Activated CD4-positive, alpha-beta T cell treated with anti-CD3 and anti-CD28 coated beads, Interleukin-2, amount 10 ng/mL, durations not matched to agents 7 days and 5 days (primary cell): ENCODE measurements at places on chromosomes 6 and 20. TPM values are rescaled to one million over a fixed set of nuclear protein-coding genes. Genes with fewer than 3 reads are reported as not detected.

RHAG gene
- total RNA-seq: not detected

PMEPA1 gene
- total RNA-seq: 0.72 TPM

TFAP2D gene
- not detected for total RNA-seq

DNA sequence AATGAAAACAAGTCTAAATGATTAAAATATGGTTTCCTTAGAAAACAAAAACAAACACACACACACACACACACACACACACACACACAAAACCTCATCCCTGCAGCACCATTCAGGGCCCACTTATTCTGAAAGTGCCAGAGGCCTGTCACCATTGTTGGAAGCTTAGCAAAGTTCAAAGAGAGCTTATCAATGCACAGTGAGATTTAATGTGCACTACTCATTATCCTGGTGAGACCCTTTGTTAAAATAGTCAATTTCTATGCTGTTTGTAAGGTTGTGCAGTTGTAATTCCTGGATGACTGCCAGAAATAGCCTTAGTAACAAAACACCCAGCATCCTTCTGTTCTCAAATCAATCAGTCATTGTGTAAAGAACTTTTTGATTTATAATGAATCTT, 482.9 kb downstream of the GRIK2 start:
- H3K27ac ChIP-seq: no peak overlapping the region
- no peak overlapping the region for H3K4me3 ChIP-seq
- no peaks in the 10 kb centered on the region for H3K36me3 ChIP-seq
- no peak for DNase-seq
- H3K27me3 ChIP-seq: no peaks in the 10 kb centered on the region

GRCh38 chr20:43938932-43939761, 24.5 kb downstream of the TOX2 start:
- peaks cover 38% of the 10 kb centered on the region for H3K27me3 ChIP-seq
- no peak overlapping the region for H3K27ac ChIP-seq
- no peak for DNase-seq
- H3K4me1 ChIP-seq: peaks cover 48% of the 10 kb centered on the region

DNA sequence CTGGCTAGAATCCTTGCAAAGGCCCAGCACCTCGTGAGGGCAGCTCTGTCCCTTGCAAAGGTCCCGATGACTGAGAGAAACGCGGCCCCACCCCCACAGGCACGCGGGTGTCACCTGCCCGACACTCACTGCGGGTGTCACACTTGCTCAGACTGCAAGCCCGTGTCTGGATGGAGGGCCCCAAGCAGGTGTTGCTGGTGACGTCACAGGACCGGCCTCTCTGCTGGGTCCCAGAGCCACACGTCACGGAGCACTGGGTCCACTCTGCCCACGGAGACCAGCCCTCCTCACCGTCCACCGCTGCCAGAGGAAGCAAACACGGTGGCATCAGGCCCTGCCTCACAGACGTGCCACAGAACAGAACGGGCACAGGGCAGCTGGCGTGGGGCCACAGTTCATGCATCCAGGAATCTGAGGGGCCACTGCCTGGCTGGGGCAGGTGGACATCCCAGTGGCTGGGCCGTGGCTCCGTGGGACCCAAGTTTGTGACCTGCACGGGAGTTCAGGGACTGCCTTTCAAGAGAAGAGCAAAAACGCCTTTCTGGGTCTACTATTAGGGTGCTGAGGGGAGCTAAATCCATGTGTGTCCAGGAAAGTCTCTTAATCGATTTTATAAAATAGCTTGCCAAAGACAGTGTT, 16.0 kb downstream of the THBS2 start:
- H3K36me3 ChIP-seq: no peaks in the 10 kb centered on the region
- no peak overlapping the region for H3K27ac ChIP-seq
- no peaks in the 10 kb centered on the region for H3K27me3 ChIP-seq
- no peak overlapping the region for H3K4me3 ChIP-seq
- DNase-seq: no peak
